Occipital lobe (tissue), 3 donors: ENCODE measurements at places on chromosomes 12 and 14.
A peak's percentile ranks its signal among the peaks of the same experiment; 100 is the strongest.

DNA sequence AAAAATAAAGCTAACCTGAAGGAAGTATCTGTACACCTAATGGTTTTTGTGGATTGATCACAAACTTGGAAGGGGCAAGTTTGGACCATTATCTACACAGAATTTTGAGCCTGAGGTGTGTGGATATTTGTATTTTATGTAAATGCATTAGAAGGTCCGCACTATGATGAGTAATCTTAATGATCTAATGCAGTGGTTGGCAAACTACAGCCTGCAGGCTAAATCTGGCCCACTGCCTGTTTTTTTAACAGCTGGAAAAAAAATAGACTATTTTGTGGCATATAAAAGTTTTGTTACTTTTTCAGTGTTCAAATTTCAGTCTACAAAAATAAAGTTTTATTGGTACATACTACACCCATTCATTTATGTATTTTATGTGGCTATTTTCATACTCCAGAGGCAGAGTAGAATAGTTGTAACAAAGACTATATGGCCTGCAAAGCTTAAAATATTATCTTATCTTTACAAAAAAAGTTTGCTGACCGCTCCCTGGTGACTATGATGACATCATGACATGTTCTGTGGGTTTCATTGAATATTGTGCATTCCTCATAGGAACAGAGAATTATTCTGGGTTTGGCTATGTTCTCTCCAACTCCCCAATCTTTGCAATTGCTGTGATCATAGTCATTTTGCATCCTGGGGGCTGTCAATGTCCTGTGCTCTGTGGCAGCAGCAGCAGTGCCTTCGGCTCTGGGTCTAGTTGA, 962.6 kb upstream of the FBXO33 start:
- no peak for DNase-seq

GRCh38 chr14:49992448-49992847, 99.6 kb downstream of the ARF6 start:
- DNase-seq: no peak

GRCh38 chr14:24196071-24197055, 1.1 kb upstream of the TM9SF1 start:
- no peak for DNase-seq

- no peak for DNase-seq
Measured at GRCh38 chr12:82225871-82226270, 132.3 kb downstream of the CCDC59 start.

DNA sequence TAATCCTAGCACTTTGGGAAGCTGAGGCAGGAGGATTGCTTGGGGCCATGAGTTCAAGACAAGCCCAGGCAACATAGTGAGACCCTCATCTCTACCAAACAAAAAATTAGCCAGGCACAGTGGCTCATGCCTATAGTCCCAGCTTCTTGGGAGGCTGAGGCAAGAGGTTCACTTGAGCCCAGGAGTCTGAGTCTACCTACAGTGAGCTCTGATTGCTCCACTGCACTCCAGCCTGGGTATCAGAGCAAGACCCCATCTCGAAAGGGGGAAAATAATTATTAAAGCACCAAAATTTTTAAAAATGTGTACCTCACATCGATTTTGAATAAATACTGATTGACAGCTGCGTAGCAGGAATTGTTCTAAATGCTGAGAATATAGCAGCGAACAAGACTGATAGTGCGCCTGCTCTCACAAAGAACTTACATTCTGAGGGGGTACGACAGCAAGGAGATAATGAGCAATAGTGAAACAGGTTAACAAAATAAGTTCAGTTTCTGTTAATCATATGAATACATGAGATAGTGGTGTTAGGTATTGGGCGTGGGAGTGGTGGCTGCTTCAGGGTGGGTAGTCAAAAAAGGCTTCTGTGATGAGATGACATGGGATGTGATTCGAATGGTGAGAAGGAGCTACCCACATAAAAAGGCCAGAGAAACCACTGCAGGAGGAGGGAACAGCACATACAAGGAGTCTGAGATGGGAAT, 19.6 kb downstream of the HCFC2 start:
- no peak for DNase-seq

GRCh38 chr12:11804130-11804529, 154.7 kb downstream of the ETV6 start:
- no peak for DNase-seq

GRCh38 chr12:8698132-8698851, 501 bp downstream of the RIMKLB start:
- DNase-seq: peak; percentile 22

DNA sequence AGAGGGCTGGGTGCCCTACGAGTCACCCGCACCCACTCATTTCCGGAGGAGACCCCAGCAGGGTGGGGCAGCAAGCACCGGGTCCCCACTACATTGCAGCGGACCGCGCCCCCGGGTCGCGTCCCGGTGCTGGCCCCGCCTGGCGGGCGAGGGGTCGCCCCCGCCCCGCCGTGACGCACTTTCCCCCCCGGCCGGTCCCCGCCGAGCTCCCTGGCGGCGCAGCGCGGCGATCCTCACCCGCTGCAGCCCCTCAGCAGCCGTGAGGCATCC, 106.1 kb downstream of the PRICKLE1 start:
- no peak for DNase-seq

DNA sequence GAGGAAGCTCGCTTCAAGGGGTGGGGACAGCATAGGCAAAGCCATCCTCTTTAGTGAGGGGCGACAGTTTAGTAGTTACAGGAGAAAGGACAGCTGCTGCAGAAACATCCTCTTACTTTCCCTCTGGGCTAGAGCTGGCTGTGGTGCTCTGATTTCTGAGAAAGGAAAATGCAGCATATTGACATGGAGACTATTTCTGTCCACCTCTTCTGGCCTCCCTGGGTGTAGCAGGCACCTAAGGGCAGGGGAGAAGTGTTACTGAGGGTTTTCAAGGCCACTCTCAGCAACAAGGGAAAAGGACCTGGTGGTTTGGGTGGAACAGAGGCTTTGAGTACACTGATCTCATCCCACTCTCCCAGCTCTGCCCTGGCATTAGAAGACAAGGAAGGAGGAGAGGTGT, 40.0 kb upstream of the CTDSP2 start:
- no peak for DNase-seq

- no peak for DNase-seq
Measured at GRCh38 chr12:27064397-27065342, 17.7 kb downstream of the C12orf71 start.

DNA sequence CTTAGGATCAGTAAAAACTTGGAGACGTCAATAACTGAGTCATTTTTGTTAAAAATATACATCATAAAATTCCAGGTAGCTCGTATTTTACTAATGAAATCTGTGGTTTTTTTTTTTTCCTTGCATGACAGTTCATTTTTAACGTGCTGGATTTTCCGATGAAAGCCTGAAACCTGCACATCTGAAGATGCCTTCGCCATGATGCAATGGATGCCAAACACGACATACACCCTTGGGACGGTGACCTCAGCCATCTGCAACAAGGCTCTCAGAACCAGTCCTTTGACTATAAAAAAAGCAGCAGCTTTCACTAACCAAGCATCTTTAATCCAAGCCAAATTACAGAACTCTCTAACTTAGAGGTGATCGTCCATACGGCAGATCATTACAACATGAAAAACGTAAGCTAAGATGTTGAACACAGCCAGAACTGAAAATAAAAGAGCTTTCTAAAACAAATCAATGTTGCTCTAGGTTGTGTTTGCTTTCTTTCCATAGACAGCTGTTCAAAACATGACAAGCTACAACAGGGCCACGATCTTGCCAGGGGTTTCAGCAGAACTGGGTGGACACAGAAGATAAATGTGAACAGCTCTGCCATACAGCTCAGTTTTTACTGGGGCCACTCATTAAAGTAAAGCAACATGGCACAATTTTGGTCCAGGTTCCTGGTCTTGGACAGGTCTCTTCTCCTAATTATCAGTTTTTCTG, 7.8 kb downstream of the NIN start:
- DNase-seq: no peak

DNA sequence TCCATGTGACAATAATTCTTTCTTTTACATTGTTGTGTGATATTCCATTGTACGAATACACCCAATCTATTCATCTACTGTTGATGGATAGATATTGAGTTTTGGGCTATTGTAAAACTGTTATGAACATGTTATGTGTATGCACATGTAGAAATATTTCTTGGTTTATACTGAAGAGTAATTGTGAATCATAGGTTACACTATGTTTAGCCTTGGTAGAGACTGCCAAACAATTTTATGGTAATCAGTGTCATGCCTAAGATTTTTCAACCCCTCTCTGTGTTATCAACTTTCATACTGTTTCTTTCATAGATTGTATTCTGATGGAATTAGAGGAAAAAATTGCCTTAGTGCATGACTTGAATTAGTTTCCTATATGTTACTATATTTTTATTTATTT, 39.5 kb downstream of the FRMD6 start:
- no peak for DNase-seq

DNA sequence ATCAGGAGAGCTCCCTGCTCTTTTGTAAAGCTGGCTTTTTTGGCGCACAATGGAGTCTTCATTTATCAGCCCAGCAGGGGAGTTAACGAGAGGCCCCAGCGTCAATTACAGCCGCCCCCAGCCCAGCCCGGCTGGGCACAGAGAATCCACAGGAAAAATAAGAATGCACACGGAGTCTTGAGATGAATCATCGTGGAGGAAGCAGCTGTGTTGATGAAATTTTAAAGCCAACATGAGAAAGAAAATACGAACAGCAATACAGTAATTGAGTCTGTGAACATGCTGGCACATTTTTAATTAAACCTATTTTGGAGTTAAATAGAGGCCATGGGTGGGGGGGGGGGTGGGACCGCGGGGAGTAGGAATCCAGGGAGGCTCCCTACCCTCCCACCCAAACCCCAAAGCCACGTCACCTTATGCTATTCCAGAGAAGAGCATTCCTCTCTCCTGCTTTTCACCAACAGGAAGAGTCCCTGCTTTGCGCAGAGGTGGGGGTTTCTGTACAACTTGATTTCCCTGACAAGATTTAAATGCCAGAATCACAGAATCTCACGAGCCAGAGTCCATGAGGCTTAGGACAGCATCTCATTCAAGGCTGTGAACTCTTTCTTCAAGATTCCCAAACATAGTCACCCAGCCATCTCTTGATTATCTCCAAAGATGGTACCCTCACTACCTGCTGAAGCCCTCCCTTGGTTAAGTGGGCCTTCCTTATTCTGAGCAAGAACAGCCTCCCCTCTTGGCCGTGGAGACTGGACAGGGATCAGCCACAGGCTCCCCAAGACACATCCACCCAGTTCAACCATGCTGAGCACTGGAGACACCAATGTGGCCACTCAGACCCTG, 50.3 kb downstream of the CCNK start:
- DNase-seq: no peak

DNA sequence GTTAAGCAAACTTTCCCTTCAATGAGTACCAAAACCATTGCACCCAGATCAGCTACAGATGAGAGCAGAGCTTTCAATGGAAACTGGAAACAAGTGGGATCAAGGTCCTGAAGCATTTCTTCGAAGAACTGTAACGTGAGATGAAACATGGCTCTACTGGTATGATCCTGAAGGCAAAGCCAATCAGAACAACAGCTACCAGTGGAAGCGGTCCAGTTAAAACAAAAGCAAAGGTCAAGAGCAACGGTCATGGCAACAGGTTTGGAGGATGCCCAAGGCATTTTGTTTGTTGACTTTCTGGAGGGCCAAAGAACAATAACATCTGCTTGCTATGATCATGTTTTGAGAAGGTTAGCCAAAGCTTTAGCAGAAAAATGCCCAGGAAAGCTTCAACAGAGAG, 137.9 kb upstream of the CPSF6 start:
- DNase-seq: no peak

- no peak for DNase-seq
Measured at GRCh38 chr12:18323159-18323558, 61.8 kb downstream of the PIK3C2G start.

DNA sequence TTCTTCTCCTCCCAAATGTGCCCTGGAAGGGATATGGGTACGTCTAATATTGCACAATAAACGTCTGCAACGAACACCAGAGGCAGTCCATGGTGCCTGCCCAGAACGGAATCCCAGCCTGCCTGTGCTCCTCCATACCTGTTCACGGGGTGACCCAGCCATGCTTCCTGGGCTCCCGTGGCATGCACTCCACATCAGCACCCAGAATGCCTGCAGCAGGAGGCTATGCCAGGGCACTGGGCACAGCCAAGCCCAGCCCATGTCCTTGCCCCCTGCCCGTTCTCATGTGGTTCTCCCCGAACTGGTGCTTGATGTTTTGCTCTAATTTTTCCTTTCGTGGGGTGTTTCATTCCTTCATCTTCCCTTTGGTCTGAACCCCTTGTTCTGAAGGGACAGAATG, 404.3 kb downstream of the BCL11B start:
- DNase-seq: no peak

- DNase-seq: no peak
Measured at GRCh38 chr14:105411985-105412770, 7.4 kb upstream of the MTA1 start.

GRCh38 chr12:19810213-19810612, 370.9 kb downstream of the AEBP2 start:
- no peak for DNase-seq

DNA sequence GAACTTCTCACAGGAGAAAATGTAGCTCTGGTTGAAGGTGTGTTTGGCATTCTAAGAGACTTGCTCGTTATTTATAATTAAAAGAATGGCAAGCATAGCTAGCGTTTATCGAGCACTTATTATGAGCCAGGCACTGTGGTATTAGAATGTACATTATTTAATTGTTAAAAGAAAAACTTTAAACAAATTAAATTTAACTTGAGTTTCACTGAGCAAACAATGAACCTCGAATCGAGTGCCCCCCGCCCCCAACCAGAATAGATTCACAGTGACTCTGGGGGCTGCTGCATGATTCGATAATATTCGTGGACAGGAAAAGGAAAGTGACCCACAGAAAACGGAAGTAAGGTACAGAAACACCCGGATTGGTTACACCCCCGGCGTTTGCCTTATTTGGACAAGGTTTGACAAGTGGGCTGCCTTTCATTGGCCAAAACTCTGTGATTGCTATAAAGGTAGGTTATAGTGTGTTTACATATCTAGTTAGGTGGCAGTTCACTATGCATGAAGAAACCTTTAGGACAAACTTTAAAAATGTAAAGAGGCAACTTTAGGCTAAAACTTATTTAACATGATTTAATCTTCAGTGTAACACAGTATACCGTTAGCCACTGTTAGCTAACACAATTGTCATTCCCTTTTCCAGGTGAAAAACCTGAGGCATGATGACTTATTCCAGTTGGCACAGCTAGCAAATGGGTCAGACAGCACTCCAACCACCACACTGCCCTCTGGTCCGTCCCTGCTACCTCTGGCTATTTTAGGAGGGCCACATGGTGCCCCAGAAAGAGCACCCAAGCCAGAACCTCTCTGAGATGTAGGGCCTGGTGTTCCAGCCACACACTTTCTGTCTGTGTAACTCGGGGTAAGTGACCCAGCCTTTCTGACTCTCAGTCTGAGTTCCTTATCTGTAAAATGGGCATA, 7.1 kb downstream of the SCNN1A start:
- DNase-seq: no peak

DNA sequence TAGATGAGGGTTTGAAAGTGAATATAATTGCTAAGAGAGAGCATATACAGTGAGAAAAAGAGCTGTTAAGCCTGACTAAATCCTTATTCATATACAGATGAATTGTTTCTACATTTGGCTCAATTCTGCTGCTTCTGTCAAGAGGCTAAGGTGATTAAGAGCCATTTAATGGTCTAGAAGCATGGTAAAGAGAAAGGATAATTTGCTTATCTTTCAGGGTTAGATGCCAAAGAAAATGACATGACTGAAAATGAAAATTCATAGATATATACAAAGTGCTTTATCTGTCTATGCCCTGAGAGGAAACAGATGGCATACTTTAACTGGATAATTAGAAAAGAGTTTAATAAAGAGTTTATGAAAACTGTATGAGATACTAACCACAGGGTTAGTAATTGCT, 834.9 kb downstream of the SLC6A15 start:
- DNase-seq: no peak

- no peak for DNase-seq
Measured at GRCh38 chr12:3436461-3437065, 54.4 kb upstream of the PRMT8 start.

GRCh38 chr14:102608064-102608446, 15.6 kb downstream of the RCOR1 start:
- no peak for DNase-seq
